Stimulated activated CD4-positive, alpha-beta T cell treated with anti-CD3 and anti-CD28 coated beads, Interleukin-4, amount 100 ng/mL, for 1 hour (primary cell): ENCODE measurements at places on chromosomes 7 and 10.

- DNase-seq = no peak
Measured at GRCh38 chr7:155806096-155806871, 6.0 kb downstream of the SHH start.

- DNase-seq = no peak
Measured at GRCh38 chr7:42105554-42106358, 131.3 kb downstream of the GLI3 start.

- no peak for DNase-seq
Measured at GRCh38 chr7:66886152-66886551, 34.9 kb upstream of the TMEM248 start.

DNA sequence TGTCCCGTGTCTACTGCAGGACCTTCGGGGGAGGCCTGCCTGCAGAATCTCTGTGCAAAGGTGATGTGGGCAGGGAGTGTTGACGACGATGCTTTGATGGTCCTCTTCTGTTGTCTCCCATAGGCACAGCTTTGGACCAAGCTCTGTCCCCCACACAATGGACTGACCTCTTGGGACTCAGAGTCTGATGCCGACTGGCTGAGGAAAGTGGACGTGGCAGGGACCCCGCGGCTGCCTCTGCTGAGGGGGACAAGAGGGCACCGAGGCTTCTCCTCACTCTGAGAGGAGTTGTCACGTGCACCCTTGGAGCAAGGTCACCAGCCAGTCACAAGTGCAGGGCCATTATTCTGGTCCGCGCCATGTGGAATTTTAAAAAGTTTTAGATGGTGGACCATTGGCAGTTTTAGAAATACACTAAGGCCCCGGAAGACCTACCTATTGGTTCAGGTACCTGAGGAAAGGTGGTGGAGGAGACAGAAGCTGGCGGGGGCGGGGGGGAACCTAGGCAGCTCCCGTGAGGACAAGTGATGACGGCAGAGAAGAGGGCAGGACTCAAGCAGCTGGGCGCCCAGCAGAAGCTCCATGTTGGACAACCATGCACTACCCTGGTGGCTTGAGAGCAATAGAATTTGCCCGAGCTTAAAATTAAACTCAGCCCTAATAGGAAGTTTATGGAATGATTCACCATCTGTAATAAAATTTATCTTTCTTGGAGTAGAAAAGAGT is 331.4 kb downstream of the PTPRN2 start:
- no peak for DNase-seq

DNA sequence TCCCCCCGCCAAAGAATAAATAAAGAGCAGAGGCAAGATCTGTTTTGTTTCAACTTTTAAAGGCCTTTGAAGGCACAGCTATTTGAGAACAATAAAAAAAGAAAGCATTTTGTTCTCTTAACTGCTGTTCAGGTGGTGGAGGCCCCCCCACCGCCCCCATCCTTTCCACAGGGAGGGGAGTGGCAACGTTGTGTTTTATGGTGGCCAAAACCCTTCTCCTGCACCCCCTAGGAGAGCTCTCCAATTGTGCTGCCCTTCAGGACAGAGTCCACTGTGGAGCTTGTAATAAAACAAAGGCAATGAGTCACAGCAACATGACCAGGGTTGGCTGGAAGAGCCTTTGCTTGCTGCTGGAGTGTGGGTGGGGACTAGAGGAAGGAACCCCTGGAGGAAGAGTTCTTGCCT is 987.9 kb downstream of the KCNMA1 start:
- no peak for DNase-seq

DNA sequence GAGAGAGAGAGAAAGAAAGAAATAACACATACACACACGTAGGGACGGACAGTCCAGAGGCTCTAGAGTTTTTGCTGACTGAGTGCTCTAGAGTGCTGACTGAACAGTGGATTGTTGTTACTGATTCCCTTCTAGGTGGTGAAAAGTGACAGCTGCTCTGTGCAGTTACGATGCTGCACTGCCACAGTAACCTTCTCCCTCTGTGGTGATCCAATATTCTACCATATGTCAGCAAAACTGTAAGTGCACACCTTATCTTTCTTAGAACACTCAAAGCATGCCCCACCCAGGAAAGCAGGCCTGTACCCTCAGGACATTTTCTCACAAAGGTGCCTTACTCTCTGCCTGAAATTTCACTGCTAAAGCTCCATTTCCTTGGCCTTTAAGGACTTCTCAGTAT is 1023.5 kb downstream of the TYW1 start:
- no peak for DNase-seq

DNA sequence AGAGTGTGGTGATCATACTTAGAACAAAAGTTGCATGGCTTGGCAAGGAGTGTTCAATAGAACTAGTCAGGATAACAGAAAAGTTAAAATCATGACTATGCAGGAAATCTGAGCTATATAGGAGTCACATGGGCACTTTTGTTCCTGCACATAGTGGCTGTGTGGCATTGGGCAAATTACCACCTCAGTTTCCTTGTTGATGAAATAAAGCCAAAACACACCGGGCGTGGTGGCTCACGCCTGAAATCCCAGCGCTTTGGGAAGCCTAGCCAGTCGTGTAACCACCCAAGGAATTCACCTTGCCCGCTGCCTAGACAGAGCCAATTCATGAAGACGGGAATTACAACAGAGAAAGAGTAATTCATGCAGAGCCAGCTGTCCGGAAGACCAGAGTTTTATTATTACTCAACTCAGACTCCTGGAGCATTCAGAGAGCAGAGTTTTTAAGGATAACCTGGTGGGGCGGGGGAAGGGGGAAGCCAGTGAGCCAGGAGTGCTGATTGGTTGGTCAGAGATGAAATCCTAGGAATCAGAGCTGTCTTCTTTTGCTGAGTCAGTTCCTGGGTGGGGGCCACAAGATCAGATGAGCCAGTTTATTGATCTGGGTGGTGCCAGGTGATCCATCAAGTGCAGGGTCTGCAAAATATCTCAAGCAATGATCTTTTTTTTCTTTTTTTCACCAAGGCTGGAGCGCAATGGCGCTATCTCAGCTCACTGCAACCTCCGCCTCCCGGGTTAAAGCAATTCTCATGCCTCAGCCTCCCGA is 6.4 kb upstream of the MKRN1 start:
- no peak for DNase-seq

- no peak for DNase-seq
Measured at GRCh38 chr10:123687758-123688157, 21.6 kb downstream of the GPR26 start.

DNA sequence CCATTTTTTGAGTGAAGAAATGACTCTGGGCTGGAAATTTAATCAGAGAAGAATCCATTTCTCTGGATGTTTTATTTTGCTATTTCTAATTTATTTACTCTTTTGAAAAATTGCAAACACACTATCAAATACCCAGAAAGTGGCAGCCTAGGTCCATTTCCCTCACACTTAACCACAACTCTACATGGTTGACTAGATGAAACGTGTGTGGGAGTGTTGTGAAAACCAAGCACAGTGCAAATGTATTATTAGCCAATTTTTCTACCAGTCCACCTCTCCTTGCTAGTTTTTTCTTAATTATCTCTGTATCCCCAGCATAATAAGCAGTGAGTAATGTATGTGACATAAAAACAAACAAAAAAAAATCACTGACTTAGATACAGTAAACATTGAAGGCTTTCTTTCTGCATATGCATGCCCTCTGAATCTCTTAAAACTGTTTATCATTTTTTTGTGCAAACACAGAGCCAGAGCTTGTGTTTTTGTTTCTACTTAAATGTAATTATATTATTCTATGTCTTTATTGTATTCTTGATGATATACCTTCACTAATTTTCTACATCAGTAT is 30.9 kb downstream of the SCIN start:
- no peak for DNase-seq

- DNase-seq = no peak
Measured at GRCh38 chr10:43890124-43890523, 241.4 kb upstream of the ZNF32 start.

- no peak for DNase-seq
Measured at GRCh38 chr7:155741805-155742204, 70.5 kb downstream of the SHH start.

DNA sequence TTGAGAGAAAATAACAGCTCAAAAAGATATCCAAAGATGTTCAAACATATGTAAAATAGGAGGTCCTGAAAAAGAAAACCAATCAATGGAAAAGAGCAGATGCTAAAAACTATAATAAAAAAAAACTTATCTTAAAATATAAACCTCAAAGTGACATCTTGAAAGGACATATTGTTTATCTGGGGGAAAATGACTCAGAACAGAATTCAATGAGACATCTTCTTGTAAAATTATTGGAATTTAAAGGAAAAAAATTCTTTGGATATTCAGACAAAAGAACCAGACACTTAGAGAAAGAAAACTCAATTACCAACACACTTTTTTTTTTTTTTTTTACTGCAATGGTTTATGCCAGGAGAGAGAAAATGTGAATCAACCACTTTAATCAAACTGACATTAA is 58.9 kb downstream of the NAMPT start:
- no peak for DNase-seq
